ENCODE measurements at places on chromosomes 3 and 15.

- no peak for DNase-seq
Observed at GRCh38 chr3:16427103-16427965, 86.2 kb downstream of the RFTN1 start.

GRCh38 chr15:100809587-100809986 is 70.0 kb upstream of the ALDH1A3 start:
- no peak for DNase-seq

GRCh38 chr3:8482263-8482662 is 19.4 kb upstream of the LMCD1 start:
- no peak for DNase-seq

DNA sequence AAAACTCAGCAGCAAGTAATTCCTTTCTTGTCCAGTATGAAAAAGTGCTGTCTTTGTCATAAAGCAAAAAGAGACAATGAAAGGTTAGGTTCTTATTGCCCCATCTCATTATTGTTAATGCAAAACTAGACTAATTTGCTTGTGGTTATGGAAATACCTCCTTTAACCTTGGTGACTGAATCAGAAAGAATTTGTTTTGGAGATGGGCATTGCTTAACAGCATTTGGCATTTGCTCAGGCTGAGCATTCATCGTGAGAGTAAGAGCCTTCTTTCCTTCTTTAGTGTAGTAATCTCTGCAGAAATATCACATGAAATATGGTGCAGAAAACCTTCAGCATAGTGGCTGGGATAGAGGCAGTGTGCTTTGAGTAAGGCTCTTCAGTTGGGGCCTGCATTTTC is 103.1 kb downstream of the CNTN6 start:
- DNase-seq = no peak

All from activated CD8-positive, alpha-beta memory T cell treated with anti-CD3 and anti-CD28 coated beads for 1 hour (primary cell).